ENCODE measurements at places on chromosomes 5 and 9. TPM values are rescaled to one million over a fixed set of nuclear protein-coding genes. Genes with fewer than 3 reads are reported as not detected.
A peak's percentile ranks its signal among the peaks of the same experiment; 100 is the strongest.

DNA sequence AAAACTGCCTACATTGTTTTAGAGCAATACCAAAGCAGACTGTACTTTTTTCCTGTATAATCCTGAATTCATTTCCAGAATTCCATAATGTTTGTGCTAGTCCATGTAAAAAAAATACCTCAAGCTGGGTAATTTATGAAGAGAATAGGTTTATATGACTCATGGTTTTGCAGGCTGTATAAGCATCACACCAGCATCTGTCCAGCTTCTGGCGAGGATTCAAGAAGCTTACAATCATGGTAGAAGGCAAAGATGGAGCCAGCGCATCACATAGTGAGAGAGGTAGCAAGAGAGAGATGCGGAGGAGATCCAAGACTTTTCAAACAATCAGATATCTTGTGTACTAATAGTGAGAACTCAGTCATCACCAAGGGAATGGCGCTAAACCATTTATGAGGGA, 280.3 kb upstream of the CDH9 start:
- DNase-seq, result peak; percentile 2

GRCh38 chr5:168950241-168950951, 350.5 kb downstream of the SLIT3 start:
- DNase-seq, result no peak

DNA sequence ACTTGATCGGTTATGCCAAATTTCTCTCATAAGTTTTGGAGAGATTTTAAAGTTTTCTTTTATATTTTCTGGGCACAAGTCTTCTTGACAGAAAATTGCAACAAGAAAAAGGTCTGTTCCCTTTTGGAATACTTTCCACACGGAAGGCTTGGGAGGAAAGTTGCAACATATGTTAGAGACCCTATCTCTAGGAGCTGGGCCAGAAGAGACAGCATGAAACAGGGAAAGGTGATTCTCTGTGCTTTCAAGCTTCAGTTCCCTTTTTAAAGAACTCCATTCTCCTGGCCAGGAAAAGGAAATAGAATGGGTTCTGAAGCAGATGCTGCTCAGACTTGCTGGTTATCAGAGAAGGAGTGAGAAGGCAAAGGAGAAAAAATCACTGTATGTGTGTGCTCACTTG, 368.3 kb downstream of the SPATA31D1 start:
- no peak for DNase-seq

DNA sequence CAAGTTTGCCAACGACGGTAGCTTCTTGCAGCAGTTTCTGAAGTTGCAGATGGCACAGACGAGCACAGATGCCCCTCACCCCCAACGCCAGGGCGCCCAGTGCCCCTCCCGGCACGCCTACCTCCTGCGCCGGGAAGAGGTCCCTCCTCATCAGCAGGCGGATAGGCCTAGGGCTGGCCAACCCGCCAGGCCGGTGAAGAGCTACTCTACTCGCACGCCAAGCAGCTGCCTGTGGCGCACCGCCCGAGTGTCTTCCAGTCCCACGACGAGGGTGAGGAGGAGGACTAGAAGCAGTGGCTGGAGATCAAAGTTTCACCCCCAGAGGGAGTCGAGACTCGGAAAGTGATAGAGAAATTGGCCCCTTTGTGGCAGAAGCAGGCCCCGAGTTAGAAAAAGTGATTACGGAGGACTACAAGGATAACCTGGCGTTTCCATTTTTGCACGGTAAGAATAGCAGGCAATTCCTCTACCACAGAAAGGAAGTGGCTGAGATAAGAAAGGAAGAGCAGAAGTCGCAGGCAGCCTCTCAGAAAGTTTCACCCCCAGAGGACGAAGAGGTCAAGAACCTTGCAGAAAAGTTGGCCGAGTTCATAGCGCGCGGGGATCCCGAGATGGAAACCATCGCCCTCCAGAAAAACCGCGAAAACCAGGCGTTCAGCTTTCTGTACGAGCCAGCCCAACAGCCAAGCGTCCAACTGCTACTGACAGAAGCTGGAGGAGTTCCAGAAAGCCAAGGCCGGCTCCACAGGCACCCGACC, 170.4 kb downstream of the HINT1 start:
- DNase-seq, result no peak

GRCh38 chr9:91345978-91346377, 15.7 kb downstream of the AUH start:
- DNase-seq, result no peak

GRCh38 chr5:72499730-72500129, 7.5 kb downstream of the ZNF366 start:
- peak; percentile 85 for DNase-seq

DNA sequence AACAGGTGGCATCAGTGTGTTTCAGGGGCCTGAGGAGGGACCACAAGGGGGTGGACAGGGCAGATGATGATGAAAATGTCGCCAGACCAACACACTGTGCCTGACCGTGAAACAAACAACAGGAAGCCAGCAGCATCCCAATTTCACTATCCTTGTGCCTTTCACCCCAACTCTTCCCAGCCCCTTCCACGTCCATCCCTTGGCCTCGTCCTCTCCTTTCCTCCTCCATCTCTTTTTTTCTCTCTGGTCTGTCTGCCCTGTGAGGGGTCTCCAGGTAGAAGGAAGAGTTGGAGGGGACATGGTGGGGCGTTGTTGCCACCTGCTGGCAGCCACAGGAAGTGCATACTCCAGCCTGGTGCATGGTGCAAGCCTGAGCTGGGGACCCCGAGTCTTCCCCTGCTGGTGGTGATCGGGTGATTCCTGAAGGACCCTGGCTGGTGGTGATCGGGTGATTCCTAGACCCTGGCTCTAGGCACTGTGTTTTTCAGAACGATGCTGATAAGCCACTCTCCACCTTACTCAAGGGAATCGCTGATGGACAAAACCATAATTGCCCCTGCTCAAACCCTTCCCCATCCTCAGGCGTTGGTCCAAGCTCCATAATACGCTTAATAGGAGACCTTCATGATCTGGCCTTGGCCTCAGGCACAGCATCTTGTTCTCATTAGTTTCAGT, 21.7 kb upstream of the NSD1 start:
- peak; percentile 58 for DNase-seq

- DNase-seq, result no peak
Measured at GRCh38 chr9:113547501-113547900, 84.0 kb downstream of the RGS3 start.

- peak; percentile 84 for DNase-seq
Measured at GRCh38 chr5:66757219-66757833, 161.1 kb downstream of the MAST4 start.

GRCh38 chr5:180596668-180597231, 5.5 kb upstream of the SCGB3A1 start:
- no peak for DNase-seq

GRCh38 chr9:3409453-3409852, 116.3 kb downstream of the RFX3 start:
- no peak for DNase-seq

DNA sequence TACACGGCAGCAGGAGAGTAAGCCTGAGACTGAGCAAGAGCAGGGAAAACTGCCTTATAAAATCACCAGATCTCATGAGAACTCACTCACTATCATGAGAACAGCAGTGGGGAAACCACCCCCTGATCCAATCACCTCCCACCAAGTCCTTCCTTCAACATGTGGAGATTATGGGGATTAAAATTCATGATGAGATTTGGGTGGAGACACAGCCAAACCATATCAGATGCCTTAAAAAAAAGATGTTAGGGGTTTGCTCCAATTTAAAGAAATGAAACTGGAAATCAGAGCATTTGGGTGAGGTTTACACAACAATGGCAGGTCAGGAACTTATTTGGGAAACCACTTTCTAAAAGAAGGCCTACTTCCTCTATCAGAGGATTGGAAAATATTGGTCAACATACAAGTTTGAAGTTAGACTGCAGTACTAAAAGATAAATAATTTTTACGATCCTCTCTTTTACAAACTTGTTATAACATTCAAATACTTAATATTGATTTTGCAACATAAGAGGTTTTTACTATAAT, 105.1 kb downstream of the FBN2 start:
- no peak for DNase-seq

DNA sequence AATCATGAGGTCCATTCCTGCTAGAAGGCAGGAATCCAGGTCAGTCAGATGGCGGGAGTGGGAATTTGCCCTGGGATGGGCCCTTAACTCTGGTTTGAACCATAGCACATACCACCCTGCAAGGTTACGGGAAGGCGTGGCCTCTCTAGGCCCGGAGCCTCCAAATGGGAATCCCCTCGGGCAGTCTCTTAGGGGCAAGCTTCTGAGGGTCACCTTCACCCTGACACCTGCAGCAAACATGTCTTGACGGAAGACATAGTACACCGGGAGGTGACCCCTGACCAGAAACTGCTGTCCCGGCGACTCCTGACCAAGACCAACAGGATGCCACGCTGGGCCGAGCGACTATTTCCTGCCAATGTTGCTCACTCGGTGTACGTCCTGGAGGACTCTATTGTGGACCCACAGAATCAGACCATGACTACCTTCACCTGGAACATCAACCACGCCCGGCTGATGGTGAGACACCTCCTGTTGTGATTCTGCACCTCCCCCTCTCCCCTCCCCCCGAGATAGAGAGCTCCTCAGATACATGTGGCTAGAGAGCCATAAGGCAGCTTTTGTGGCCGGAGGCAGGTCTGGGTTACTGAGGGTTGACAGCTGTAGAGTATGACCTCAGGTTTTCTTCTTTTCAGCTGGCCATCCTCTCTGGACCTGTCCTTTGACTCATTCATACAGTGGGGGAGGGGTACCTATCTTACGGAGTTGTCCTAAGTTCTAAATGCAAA, 957 bp downstream of the PRELID1 start:
- DNase-seq, result no peak

DNA sequence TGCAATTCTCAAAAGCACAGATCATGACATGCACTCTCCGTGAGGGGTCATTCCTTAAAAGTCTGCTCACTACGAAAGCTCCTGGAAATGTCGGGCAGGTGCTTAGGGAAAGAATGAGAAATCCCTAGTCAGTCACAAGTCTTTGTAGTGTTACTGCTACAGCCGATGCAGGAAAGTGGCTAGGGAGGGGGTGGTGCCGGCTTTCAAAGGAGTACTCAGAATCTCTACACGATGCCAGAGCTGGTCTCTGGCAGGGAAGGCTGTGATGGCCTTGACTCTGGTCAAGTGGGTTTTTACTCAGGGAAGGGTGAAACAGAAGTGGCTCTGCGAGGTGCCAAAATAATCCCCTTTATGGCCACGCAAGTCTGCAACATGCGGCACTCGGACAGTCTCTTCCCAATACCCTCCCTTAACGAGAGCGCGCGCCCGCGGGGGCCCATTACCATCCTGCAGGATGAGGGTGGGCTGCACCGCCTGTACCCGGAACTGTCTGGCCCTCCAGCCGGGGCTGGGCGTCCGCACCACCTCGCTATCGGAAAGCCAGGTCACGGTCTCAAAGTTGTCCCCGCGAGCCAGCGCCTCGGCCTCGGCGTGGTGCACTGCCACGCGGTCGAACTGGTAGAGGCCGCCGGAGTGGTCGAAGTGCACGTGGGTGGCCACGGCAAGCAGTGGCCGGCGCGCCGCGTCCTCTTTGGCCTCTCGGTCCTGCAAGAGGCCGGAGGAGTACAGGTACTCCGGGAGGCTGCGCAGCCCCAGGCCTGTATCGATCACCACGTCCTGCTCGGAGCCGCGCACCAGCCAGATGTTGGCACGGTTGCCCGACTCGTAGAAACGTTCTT, 956 bp downstream of the MBLAC2 start:
- peak; percentile 34 for DNase-seq

- DNase-seq, result no peak
Measured at GRCh38 chr9:89743573-89744254, 138.9 kb downstream of the GADD45G start.

DNA sequence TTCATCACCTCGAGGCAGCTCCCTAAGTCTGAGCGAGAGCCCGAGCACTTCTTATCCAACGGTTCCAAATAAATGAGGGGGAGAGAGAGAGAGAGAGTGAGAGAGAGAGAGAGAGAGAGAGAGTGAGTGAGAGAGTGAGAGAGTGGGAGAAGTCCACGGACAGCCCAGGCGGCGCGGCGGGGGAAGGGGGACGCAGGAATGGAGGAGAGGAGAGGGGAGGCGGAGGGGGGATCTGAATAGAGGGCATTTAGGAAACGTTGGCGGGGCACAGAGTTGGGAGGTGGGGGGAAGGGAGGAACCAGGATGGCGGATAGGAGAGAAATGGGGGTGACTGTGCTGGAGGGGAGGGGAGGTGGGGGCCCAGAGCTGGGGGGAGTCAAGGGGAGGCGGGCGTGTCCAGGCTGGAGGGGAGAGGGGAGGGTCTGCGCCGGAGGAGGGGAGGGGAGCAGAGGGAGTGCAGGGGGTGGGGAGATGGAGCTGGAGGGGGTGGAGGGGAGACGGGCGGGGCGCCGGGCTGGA, 398 bp upstream of the BASP1 start:
- DNase-seq, result peak; percentile 89

- DNase-seq, result peak; percentile 28
Measured at GRCh38 chr9:10274175-10274574, 338.6 kb downstream of the PTPRD start.

- peak; percentile 90 for DNase-seq
Measured at GRCh38 chr5:173324115-173325001, 3.9 kb downstream of the STC2 start.

GRCh38 chr5:106730912-106731311, 939.8 kb downstream of the EFNA5 start:
- DNase-seq, result no peak

- DNase-seq, result no peak
Measured at GRCh38 chr9:84374516-84374915, 34.0 kb upstream of the SLC28A3 start.

DNA sequence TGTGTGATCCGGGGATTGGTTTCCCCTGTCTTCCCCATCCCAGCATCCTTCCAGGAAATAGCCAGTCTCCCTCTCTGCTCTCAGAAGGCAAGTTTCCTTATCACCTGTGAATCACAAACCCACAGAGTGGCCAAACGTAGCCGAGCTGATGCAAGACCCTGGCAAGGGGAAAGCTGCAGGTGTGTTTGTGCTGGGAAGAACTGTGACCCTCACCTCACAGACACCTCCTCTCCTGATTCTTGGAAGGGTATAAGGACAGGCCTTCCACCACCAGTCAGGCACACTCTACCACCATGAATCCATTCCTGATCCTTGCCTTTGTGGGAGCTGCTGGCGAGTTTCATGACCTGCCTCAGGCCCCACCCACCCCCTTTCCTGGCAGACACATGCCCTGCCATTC, at the start of gene PRSS3:
Gene PRSS3, plus strand, starts transcription at position 281 of the 400 bp plus-strand sequence. Its CDS starts 13 bp downstream, at position 294.
- no peak for DNase-seq

The ANKRD20A1 gene
- polyA plus RNA-seq, result not detected

The SOHLH1 gene
- 0.13 TPM for polyA plus RNA-seq

The PCDHGA6 gene
- 2.7 TPM for polyA plus RNA-seq

The PROB1 gene
- polyA plus RNA-seq, result 36.9 TPM

The C9orf43 gene
- 0.29 TPM for polyA plus RNA-seq

The IGFBPL1 gene
- polyA plus RNA-seq, result 1.5 TPM

The TMEM171 gene
- polyA plus RNA-seq, result 0.60 TPM

The CYSRT1 gene
- polyA plus RNA-seq, result 1.8 TPM

The NPR3 gene
- polyA plus RNA-seq, result 11.9 TPM

The GOLPH3 gene
- polyA plus RNA-seq, result 50.8 TPM

The CCDC180 gene
- 7.6 TPM for polyA plus RNA-seq

The KCNV2 gene
- 0.20 TPM for polyA plus RNA-seq

The PAEP gene
- 0.30 TPM for polyA plus RNA-seq

The SLC6A19 gene
- polyA plus RNA-seq, result 2.7 TPM
